AG08396 (cell line): ENCODE measurements at places on chromosomes 16 and 17.

DNA sequence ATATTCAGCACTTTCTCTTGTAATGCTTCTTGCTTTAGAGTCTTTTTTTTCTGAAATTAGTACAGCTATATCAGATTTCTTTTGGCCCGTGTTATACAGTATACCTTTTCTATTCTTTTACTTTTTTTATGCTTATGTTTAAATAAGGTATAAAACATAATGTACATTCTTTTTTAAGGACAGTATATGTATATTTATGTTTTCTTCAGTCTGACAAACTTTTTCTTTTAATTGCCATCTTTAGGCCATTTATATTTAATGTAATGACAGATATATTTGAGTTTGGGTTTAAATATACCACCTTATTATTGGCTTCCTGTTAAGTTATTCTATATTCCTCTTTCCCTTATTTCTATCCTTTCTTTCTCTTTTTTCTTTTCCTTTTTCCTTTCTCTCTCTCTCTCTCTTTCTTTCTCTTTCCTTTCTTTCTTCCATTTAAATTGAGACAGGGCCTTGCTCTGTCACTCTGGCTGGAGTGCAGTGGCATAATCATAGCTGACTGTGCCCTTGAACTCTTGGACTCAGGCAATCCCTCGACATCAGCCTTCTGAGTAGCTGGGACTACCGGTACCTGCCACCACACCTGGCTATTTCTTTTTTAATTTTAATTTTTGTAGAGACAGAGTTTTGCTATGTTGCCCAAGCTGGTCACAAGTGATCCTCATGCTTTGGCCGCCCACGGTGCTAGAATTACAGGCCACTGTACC lies 61.7 kb downstream of the WWOX start:
- DNase-seq = no peak

DNA sequence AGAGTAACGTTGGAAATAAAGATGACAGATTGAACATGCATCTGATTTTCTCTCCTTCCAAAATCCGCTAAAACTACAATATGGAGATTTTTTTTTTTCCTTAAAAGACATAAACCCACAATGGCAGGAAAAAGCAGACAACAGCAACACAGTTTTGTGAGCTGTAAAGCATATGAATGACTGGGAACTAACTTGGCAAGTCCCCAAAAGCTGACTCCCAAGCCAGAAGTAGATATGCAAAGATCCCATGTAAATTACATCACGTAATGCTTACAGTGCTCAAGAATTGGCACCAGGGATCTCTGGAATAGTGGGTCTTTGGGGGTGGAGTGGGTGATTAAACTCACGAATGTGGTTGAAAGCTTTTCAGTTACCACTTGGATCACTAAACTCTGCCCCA lies 106.6 kb downstream of the ELAC2 start:
- DNase-seq = no peak

- DNase-seq = no peak
Observed at GRCh38 chr16:79500286-79500685, 100.3 kb downstream of the MAF start.

DNA sequence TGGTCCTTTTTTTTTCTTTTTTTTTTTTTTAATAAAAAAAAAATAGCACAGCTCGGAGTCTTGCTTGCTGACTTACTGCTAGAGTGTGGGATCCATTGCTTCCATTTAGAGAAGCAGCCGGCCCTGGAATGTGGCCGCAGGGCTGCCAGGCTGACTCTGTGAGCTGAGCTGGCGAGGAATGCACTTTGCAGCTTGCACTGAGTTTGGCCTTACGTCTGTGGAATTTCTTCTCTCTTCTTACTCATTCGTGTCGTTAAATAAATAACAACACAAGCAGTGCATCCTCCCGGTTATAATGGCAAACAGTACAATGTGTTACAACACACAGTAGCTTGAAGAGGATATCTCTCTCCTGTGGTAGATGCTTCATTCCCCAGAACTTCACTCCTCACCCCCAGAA lies 69.2 kb downstream of the PRKCB start:
- DNase-seq = peak; percentile 34

- no peak for DNase-seq
Observed at GRCh38 chr16:8346294-8346693, 244.0 kb downstream of the TMEM114 start.

- no peak for DNase-seq
Observed at GRCh38 chr17:63486317-63487013, 9.6 kb downstream of the ACE start.

DNA sequence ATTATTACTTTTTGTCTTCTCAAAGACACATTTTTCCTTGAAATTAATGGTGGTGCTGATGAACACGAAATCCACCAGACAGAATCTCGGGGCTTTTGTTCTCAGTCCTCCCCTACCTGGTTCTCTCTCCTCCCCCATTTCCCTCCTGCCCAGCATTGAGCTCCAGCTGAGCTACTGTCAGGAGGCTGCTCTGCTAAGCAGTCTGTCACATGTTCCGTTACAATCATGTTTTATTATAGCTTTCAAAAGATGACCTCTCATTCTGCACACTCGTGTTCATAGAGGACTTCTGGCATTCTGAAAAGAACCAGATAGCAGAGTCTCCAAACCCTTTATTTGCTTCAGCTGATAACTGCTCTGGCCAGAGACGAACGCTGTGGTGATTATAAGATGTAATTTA lies 732.5 kb upstream of the RBFOX1 start:
- no peak for DNase-seq

DNA sequence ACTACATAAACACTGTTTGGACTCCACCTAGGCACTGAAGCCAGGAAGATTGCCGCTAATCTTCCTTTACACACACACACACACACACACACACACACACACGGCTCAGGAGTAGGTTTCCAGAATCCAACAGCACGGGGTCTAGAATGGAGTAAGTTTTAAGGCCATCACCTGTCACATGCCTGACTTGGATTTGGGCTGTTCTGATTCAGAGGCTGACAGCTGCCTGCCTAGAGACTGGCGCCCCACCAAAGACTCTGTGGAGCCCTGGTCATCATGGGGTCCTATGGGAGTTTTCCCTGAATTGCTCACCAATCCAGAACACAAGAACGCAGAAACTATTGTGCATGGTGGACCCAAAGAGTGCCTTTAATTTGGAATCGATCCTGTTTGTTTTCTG lies 10.9 kb downstream of the CDRT4 start:
- no peak for DNase-seq

- no peak for DNase-seq
Observed at GRCh38 chr17:3809135-3809534, 8.1 kb upstream of the ITGAE start.

DNA sequence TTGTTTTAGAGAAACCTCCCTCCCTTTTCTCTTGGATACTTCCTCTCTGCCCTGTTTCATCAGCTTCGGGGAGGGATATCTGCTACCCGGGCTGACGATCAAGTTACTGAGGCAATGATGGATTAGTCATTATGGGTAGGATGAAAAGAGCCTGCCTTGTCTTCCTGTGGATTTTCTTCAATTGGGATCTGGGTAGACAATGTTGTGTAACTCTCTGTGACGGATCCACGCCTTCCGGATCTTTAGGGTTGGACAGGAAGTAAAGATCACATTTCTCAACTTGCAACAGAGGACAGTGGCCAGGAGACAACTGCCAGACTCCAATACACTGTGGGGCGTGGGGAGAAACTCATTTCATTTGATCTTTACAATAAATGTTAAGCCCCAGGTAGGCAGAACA lies 11.3 kb upstream of the CHST6 start:
- peak; percentile 44 for DNase-seq

DNA sequence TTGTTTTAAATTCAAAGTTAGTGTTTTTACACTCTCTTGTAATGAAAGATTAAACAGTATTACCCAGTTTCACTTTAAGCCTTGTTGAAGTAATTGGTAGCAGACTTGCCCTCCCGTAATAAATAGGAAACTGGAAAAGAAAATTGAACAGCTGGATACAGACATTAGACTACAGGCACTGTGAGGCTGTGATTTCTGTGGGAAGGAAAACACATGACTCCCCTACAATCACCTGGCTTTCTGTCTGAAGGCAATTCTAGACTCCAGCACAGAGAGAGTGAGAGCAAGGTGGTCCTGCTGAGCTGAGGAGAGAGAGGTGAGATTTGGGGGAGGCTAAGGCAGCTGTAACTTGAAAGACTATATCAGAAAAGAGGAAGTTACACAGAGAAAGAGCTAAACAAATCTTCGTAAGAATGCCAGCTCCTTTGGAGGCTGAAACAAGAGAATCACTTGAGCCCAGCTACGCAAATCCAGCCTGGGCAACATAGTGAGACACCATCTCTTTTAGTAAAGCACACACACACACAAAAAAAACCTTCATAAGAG lies 57.8 kb upstream of the CDYL2 start:
- DNase-seq = no peak

DNA sequence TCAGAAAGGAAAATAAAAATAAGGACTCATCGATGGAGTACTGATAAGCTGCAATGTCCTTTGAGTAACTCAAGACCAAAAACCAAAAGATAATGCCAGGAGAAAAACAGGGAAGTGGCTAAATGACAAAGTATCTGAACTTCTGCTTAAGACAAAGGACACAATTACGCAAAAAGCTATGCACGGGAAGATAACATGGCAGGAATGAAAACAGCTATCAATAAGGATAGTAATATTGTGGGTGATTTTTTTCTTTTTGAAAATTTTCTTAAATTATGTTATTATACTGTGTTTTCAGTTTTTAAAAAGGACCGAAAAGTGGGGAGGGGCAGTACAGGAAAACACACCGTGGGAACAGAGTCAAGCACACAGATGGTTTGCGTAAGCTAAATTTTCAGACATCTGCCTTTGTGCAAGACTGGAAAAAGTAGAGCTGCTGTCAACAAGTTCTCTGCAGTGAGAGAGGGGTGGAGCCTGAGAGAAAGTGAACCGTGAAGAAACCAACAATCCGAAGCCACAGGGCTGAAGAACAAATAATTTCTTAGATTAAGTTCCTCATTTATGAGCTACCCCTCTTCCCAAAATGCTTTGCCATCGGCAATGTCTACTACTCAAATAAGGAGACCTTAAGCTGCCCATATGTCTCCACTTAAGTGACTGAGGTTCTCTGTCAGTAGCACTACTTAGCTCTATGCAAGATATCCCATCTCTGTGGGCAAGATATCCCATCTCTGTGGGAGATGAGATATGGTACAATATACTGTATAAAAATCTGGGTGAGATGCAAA lies 99.9 kb upstream of the CORO6 start:
- DNase-seq = peak; percentile 37

DNA sequence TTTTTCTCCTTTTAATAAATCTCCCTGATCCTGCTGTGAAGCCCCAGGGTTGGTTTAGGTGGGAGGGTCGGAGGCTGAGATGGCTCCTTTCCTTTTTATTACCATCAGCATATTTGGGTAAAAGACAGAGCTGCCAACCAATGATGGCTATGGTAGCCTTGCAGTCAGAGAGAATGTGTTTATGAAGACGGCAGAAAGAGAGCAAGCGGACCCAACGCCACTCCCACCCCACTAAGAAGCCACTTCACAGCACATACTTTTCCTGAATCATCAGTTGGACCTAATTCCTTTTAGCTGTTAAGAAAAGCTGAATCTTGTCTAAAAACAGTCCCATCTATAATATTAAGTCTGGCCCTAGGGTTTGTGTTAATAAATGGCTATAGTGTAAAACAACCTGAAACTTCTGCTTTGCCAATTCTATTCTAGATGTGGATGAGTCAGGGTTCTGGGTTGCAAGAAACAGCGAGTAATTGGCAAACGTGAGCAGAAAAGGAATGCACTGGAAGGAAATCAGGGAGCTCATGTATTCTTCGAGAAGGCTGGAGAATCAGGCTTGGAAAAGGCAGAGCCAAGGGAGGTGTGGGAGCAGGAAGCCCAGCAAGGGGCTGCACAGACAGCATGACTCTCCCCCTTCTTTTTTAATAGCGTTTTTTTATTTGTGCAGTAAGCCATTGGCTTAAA lies 34.0 kb upstream of the PRKCA start:
- DNase-seq = peak; percentile 72

- DNase-seq = no peak
Observed at GRCh38 chr17:46916211-46916610, 6.7 kb upstream of the GOSR2 start.

GRCh38 chr17:68061512-68062313 lies 26.2 kb downstream of the KPNA2 start:
- peak; percentile 18 for DNase-seq

DNA sequence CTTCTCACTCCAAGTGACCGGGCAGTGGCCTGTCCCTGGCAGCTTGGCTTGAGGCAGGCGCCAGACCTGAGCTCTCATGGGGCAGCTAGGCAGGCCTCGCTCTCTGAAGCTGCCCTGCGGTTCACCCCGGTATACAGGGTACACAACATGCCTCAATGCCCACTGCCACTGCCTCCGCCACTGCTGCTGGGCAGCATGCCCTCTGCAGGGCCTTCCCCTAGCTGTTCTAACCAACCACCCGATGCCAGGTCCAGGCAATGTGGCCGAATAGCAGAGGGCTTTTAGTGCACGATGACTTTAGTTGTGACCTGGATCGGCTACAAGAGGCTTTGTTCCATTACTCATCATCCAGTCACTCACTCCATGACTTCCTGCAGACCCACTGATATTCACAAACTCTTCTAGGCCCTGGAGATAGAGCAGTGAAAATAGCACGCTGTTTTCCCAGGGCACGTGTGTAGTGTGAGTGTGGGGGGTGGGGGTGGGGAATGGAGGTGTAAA lies 19.7 kb downstream of the CDC42EP4 start:
- DNase-seq = peak; percentile 56

DNA sequence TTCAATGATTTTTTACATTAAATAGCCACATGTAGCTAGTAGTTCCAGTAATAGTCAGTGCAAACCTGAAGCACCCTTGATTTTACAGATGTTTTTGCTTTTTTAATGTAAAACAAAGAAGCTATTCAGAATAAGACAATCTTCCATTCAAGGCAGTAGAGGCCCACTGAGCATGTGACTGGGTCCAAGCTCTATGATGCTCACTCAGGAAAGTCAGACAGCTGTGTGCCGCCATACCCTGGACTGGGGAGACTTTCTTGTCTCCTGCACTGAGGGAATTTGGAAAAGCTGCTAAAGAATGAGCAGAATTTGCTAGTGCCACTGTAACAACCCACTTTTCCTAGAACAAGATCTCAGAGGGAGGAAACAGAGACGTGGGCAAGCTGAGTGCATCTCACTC lies 11.5 kb downstream of the CENPN start:
- DNase-seq = no peak

DNA sequence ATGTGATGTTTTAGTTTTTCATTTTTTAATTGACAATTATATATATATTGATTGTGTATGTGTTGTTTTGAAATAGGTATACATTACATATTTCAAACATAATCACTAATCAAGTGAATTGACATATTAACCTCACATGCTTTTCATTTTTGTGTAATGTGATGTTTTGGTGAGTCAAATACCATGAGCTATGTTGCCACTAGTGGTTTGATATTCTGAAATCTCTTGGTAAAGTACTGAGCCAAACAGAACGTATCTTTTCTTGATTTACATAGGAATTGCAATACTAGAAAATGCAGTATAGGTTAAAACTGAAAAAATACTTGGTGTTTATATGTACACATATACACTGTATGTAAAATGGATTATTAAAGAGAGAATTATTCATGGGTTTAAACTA lies 65.2 kb upstream of the SIAH1 start:
- DNase-seq = no peak

DNA sequence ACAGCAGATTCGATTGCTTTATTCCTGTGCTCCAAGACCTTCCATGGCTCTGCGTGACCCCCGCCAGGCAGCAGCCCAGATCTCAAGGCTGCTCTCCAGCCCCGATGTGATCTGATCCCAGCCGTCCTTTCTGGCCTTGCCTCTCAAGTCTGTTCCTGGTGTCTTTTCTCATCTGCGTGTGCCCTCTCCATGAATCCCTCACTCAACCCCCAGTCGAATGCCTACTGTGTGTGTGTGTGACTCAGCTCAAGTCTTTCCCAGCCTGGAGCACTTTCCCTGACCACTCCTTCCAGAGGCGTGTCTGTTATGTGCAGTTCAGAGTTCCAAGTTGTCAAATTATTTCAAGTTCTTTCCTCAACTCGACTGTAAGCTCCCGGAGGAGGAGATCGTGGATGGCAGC lies 64.0 kb downstream of the MRM1 start:
- DNase-seq = no peak
